ENCODE measurements at places on chromosomes 16 and 17. TPM values are rescaled to one million over a fixed set of nuclear protein-coding genes. Genes with fewer than 3 reads are reported as not detected.
A peak's percentile ranks its signal among the peaks of the same experiment; 100 is the strongest.

SPIRE2 gene
- 12.3 TPM for total RNA-seq

DNA sequence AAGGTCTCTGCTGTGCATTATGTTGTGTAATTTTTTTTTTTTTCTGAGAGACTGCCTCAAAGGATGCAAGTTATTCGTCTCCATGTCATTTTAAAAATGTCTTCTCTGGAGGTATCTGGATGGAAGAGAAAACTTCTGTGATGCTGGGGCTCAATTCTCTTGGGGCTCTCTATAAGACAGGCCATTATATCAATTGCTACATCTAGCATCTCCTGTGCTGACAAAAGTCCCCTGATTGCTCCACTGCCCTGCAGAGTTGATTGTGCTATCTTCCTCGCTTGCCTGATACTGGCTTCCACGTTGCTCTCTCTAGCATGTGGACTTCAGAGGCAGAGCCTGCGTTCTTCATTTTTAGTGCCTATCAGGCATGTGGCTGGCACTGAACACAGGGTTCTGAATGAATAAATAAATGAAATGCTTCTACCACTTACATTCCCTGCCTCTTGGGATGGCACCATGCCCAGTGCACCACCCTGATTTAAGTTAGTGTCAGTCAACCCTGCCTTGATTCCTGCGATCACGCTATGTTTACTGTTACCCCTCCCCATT lies 1035.5 kb upstream of the EEF2KMT start:
- DNase-seq = no peak
- no peaks in the 10 kb centered on the region for H3K27me3 ChIP-seq
- no peaks in the 10 kb centered on the region for H3K36me3 ChIP-seq
- H3K4me1 ChIP-seq = no peaks in the 10 kb centered on the region

- H3K4me3 ChIP-seq = peak within 1 kb of the TSS; percentile 84
- no peaks in the 10 kb centered on the region for H3K27me3 ChIP-seq
- peak; percentile 77 for DNase-seq
- peaks cover 8% of the 10 kb centered on the region for H3K36me3 ChIP-seq
- peak within 1 kb of the TSS; percentile 78 for H3K27ac ChIP-seq
Measured at GRCh38 chr17:82228842-82229697, at the start of gene SLC16A3. TSS of gene SLC16A3 (plus strand) at chr17:82229042. CDS start at chr17:82236009, 6,967 bp downstream.

DNA sequence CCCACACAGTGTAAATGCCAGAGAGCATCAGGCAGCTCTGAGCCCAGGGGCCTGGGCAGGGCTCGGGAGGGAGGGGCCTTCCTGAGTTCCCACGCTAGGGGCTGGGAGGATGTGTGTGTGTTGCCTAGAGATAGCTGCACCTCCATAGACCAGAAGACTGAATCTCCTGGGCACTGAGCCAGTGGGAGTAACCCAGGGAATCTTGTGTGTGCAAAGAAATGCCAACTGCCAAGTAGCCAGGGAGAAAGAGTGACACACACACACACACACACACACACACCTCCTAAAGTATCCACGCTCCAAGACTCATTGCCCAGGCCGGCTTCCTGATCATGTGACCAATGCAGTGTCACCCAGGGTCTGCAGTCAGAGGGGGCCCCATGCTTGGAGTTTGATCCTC lies 166.2 kb upstream of the RPL38 start:
- H3K27me3 ChIP-seq = peaks cover 52% of the 10 kb centered on the region
- peak; percentile 44 for DNase-seq
- peaks cover 2% of the 10 kb centered on the region for H3K4me1 ChIP-seq

KRT32 gene
- total RNA-seq = 1.5 TPM

- no peak overlapping the region for H3K27ac ChIP-seq
- peaks cover 3% of the 10 kb centered on the region for H3K36me3 ChIP-seq
- H3K4me3 ChIP-seq = no peak overlapping the region
Measured at GRCh38 chr17:14198013-14198412, 38.6 kb downstream of the CDRT15 start.

- no peak overlapping the region for H3K4me3 ChIP-seq
- no peaks in the 10 kb centered on the region for H3K4me1 ChIP-seq
- H3K36me3 ChIP-seq = no peaks in the 10 kb centered on the region
- H3K27ac ChIP-seq = no peak overlapping the region
- no peak for DNase-seq
Measured at GRCh38 chr17:35377068-35377467, 3.6 kb upstream of the SLFN11 start.

GRCh38 chr16:6682142-6682811 lies 650.4 kb upstream of the RBFOX1 start:
- no peaks in the 10 kb centered on the region for H3K27me3 ChIP-seq
- no peak overlapping the region for H3K4me3 ChIP-seq
- no peaks in the 10 kb centered on the region for H3K4me1 ChIP-seq

DNA sequence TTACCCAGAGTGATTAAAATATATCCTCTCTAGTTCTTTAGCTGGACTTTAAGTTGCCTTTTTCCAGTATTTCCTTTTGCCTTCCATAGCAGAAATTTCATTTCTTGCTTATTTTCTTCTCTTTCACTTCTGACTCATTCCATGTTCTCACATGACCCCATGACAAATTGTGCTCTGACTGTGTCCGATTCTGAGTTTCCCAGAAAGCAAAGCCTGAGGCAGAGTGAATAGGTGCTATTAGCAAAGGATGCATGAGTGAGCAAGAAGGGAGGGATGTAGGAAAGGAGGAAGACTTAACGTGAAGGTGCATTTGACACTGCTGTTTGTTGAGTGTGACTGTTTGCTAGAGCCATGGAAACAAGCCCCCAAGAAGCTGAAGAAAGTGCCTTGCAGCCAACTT lies 82.6 kb upstream of the CNTNAP4 start:
- H3K36me3 ChIP-seq = no peaks in the 10 kb centered on the region
- no peaks in the 10 kb centered on the region for H3K27me3 ChIP-seq
- no peak overlapping the region for H3K4me3 ChIP-seq
- no peak for DNase-seq

- H3K4me1 ChIP-seq = peaks cover 33% of the 10 kb centered on the region
- peaks cover 23% of the 10 kb centered on the region for H3K36me3 ChIP-seq
- H3K27me3 ChIP-seq = no peaks in the 10 kb centered on the region
- peak overlapping the region; percentile 80 for H3K4me3 ChIP-seq
- H3K27ac ChIP-seq = peak overlapping the region; percentile 39
Measured at GRCh38 chr17:73232587-73233373, 28.9 kb downstream of the CPSF4L start.

CDH1 gene
- total RNA-seq = 100 TPM

KRT25 gene
- total RNA-seq = not detected
